Cortex of kidney (tissue), 1 donor: ENCODE measurements at places on chromosomes 11 and 22.

DNA sequence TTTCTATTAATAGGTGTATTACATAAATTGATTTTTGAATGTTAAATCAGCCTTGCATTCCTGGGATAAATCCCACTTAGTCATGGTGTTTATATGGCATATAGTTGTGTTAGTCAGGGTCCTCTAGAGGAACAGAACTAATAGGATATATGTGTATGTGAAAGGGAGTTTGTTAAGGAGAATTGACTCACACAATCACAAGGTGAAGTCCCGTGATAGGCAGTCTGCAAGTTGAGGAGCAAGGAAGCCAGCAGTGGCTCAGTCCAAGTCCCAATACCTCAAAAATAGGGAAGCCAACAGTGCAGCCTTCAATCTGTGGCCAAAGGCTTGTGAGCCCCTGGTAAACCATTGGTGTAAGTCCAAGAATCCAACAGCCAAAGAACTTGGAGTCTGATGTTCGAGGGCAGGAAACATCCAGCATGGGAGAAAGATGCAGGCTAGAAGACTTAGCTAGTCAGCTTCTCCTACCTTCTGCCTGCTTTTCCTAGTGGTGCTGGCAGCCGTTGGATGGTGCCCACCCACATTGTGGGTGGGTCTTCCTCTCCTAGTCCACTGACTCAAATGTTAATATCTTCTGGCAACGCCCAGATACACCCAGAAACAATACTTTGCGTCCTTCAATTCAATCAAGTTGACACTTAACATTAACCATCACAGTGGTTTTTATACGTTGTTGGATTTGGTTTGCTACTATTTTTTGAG, 12.9 kb downstream of the SFI1 start:
- DNase-seq: no peak

- DNase-seq: no peak
Measured at GRCh38 chr11:88398372-88398771, 60.8 kb upstream of the CTSC start.

GRCh38 chr22:24230911-24231656, 13.8 kb downstream of the GGT5 start:
- no peak for DNase-seq

DNA sequence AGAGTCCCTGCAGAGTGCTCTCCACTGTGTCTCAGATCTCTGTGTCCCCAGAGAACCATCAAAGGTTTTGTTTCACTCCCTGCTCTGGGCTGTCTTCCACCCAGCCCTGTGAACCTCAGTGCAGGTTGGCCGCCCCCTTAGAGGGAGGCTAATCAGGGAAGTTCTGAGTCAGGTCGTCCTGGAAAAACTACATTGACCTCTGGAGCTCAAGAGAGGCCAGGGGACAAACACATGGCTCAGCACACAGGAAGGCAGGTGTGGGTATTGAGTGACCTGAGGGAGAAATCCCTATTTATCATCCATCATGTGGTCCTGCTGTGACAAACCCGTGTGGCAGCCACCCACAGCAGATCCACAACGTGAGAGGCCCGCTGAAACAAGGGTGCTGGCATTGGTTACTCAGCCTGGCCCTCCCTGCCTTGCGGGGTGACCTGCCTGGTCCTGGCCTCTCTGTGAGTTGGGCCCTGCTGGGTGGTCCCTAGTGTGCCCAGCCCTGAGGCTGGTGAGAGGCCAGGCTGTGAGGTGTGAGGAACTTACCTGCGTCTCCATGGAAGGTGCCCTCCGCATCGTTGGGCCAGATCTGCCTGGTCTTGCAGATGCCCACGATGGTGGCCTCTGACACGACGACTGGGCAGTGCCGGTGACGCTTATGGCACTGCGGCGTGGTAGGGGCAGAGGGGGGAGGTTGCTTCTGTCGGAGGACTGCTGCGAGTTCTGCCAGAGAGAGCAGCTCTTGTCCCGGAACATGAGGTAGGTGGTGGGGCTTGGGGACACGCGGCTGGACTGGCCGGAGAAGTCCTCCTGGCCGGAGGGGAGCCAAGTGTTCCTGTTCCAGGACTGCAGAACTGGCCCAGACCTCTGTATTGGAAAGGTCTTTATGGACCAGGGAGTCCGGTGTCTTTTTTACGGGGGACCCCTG, 669 bp upstream of the BCR start:
- no peak for DNase-seq

- no peak for DNase-seq
Measured at GRCh38 chr22:25628494-25628893, 64.0 kb downstream of the GRK3 start.

DNA sequence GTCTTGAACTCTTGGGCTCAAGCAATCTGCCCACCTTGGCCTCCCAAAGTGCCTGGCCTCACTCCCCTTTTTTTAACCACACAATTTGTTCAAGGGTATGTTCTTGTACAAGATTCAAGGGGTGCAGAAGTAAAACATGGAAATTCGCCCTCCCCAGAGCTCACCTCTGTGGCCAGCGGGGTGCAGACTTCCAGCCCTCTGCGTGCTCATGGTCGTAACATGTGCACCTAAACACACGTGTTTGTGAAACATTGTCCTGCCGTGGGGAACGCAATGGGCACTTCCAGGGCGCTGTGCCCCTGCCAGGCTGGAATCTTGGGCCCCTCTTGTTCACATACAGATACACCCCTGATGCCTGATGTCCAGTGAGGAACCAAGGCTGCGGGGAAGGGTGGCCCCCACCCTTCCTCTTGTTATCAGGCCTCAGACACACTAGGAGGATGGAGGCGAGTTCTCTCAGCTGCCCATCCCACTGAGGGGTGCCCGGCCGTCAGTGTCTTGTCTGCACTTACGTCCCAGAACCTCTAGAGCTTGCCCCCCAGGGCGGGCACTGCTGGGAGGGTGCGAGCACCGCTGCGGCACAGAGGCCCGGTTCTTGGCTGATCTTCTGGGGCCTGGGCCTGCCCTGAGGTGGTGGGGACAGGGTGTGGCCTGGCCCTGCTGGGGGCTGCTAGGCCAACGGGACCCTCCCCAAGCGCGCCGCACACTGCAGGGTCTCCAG, 4.1 kb upstream of the EPS8L2 start:
- no peak for DNase-seq

DNA sequence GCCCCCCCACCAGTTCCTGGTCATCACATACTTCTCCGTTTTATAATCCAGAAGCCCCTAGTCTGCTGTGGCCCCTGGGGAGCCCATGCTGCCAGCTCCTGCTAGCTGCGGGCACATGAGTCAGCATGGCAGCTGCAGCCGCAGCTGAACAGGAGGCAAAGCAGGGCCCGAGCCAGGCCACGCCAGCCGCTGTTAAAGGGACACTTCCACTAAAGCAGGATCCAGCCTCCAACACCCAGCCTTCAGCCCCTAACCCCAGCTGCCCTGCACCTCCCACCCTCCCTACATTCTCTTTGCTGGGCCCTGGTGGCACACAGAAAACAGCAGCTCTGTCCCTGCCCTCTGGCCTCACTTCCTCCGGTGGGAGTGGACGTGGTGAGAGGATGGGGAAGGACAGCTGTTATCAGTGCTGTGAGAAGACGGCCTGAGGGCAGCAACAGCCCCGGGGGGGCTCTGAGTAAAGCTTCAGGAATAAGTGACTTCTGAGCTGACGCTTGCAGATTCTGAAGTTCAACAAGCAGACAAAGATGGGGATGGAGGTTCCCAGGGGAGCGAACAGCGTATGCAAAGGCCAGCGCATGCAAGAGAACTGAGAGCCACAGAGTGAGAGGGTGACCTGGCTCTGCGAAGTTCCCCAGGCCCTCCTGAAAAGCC, 688 bp upstream of the LRRC74B start:
- no peak for DNase-seq

- no peak for DNase-seq
Measured at GRCh38 chr11:1276041-1276790, 33.2 kb downstream of the TOLLIP start.

- no peak for DNase-seq
Measured at GRCh38 chr22:43654271-43654670, 157.8 kb downstream of the EFCAB6 start.

- DNase-seq: no peak
Measured at GRCh38 chr11:118290923-118291322, 13.6 kb upstream of the CD3E start.

DNA sequence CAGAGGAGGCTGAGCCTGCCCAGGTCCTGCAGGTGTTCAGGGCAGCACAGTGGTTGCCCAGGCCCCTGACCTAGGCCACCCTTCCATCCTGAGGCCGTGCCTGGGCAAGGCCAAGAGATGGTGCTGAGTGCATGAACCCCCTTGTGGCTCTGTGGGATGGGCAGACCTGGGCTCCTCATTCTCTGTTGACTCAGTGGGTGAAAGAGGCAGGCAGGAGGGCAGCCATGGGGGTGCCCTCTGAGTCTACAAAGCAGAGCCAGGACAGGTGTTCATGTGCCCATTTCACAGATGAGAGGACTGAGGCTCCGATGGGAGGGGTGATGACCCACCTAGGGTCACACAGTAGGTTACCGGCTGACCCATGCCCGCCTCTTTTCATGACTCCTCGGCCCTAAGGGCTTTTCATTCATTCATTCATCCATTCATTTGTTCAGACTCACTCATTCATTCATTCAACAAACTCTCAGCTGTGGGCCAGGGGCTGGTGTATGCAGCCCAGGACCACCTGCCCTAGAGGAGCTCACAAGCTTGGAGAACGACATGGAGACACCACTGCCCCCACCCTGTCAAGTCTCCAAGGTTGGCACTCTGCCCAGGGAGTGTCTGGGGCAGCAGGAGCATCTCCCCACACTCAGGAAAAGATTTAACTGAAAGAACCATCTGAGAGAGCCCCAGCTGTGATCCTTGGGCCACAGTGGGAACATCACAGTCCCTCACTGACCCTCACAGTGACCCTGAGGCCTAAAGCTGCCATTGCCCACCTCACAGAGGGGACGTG, 40.5 kb downstream of the IGLL5 start:
- no peak for DNase-seq

GRCh38 chr11:18527512-18527911, 770 bp upstream of the TSG101 start:
- no peak for DNase-seq

DNA sequence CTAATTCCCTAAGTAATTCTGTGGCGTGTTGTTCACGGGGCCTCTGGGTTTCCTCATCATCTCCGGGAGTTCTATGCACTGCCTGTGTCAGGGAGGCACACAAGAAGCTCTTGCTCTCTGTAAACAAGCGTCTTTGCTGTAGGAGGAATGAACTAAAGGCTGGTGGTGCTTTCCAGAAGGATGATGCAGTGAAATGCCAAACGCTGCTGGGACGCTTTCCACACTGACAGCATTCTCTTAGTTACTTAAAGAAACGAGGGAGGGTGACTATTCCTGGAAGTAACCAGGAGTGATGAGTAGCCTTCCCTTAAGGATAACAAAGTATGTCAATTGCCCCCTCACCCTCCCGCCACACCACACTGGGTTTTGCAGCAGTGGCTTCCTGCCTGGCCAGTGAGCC, 38.5 kb upstream of the NUP50 start:
- no peak for DNase-seq

DNA sequence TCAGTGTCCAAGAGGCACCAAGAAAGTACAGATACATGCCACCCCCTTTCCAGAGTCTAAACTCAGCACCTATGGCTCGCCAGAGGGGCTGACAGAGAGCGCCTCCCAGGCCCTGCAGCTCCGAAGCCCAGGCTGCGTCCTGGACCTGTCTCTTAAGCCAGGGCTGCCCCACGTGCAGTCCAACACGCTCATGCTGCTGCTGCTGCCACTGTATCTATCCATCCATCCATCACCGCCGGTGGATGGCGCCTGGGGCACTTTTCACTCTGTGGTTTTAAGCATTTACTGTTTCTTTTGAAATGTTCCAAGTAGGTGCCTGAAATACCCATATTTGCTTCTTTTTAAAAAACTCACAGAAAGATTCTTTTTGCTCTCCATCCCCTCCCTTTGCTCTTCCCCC, 41.8 kb downstream of the MACROD1 start:
- no peak for DNase-seq

DNA sequence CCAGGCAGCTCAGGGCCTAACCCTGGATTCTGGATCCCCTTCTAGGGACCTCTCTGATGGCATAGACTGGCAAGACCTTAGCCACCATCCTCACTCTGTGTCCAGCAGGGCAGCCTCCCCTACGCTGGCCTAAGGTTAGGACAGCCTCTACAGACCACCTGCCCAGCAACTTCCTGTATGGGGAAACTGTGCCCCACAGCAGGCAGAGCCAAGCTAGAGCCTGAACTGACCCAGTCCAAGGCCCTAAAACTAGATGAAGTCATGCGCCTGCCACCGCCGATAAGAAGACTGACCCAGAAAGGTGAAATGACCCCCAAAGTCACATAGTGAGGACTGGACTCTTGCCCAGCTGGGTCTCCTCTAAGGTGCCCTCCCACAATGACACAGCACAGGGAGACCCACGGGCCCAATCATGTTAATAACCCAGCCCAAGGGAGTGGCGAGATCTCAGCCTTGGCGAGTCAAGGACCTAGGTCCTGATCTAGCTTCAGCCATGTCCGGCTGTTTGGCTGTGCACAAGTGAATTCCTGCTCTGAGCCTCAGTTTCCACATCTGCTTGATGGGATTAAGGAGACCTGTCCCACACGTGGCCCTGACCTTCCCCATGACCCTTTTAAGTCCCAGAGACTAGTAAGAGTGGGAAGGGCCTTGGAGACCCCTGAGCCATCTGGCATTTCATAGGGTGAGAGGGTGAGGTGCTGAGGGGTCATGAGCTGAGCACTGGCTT, 17.6 kb downstream of the STARD10 start:
- DNase-seq: no peak

GRCh38 chr11:810040-810567, 337 bp downstream of the RPLP2 start:
- DNase-seq: no peak

DNA sequence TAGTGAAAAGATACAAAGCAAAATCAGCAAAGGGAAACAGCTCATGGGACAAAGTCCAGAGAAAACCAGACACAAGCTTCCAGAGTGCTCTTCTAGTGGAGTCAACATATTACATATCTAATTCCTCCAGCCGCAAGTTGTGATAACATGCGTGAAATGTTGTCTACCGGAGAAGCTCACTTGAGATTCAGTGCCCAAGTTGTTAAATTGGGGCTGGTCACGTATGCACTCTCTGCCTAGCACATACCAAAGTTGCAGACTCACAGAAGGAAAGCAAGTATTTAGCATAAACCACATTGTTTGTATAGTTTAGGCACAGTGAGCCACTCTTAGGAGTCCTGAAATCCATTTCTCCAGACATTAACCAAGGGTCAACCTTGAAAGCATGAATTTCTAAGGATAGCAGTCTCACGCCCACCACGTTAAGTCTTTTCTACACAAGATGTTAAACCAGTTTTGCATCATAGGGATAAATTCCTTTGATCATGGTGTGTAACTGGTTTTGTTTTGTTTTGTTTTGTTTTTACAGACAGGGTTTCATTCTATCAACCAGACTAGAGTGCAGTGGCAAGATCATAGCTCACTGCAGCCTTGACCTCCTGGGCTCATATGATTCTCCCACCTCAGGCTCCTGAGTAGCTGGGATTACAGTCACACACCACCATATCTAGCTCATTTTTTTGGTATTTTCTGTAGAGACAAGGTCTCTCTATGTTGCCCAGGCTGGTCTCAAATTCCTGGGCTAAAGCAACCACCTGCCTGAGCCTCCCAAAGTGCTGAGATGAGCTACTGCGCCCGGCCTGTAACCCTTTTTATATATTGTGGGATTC, 39.5 kb upstream of the EP300 start:
- no peak for DNase-seq
